ENCODE measurements at places on chromosomes 7 and 10.

GRCh38 chr7:1239803-1240516 lies 7.3 kb downstream of the UNCX start:
- DNase-seq: no peak

GRCh38 chr10:29736366-29737073 lies 101.7 kb upstream of the SVIL start:
- DNase-seq: peak; percentile 69

DNA sequence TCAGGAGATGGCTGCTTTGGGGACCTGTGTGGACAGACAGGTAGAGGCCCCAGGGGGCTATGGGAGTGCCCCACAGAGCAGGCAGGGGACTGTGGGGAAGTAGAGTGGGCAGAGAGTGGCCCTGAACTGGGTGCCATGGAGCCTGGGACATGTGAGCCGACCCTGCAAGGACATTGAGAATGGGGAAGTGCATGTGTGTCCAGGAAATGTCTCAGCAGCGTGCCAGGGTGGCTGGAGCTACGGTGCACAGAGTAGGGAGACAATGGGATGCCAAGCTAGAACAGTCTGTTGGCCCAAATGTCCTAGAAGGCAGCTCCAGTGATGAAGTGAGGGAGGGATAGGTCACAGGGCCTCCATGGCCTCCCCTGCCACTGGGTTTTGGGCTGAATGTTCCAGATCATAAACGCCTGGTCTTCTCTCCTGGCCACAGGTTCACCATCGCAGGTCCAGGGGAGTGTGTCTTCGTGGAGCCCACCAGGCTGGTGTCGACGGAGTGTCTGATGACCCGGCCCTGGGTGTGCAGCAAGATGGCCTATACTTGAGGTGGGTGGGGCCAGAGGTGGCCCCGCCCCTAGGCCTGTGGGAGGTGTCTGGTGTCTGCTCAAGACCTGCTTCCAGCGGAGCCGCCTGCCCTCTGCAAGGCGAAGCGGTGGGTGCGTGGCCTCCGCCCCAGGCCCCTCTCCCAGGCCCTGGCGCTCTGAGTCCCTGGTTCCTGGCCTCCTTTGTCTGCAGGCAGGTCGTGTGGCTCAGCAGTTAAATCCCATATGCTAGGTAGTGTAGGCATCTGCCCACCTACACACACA lies 20.5 kb downstream of the CLEC2L start:
- no peak for DNase-seq

GRCh38 chr7:2711895-2712675 lies 24.1 kb downstream of the AMZ1 start:
- DNase-seq: no peak

DNA sequence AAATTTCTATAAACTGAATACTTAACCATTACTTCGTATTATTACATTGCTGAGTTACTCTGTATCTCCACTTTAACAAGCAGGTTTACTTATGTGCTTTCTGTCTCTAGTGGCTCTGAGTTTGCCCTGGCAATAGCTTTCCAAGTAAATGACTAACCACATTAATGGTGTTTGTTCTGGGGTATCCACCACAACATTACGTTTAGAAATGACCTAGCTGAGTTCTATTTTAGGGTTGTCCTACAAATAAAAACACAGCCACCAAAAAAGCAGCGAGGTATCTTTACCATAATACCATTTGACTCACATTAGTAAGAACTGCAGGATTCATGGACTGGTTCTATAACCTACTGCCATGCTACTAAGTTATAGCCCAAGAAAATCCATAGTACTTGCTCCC lies 83.1 kb downstream of the HIBADH start:
- no peak for DNase-seq

DNA sequence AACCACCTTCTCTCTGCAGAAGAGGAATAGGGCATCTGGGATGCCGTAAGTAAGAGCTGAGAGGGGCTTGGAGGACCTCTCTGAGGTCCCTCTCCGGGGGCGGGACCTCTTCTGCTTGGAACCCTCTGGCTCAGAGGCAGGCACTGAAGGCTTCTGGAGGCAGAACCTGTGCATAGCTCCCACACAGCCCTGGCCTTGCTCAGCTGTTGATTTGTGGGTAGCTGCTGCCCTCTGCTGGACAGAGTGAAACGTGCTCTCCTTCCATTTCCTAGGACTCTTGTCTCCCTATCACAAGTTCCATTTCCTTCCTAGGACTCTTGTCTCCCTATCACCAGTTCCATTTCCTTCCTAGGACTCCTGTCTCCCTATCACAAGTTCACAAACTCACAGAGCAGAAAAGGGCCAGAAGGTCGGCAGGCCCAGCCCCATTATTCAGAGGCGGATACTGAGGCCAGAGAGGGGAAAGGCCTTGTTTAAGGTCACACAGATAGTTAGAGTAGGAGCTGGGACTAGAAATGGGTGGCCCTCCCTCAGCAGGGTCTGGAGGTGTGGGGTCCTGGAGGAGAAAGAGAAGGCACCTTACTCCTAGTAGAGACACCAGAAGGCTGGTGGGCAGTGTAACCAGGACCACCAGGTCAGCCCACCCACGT lies 30.3 kb upstream of the GARS1 start:
- DNase-seq: peak; percentile 73

GRCh38 chr10:106267591-106267990 lies 896.9 kb downstream of the SORCS1 start:
- DNase-seq: no peak

DNA sequence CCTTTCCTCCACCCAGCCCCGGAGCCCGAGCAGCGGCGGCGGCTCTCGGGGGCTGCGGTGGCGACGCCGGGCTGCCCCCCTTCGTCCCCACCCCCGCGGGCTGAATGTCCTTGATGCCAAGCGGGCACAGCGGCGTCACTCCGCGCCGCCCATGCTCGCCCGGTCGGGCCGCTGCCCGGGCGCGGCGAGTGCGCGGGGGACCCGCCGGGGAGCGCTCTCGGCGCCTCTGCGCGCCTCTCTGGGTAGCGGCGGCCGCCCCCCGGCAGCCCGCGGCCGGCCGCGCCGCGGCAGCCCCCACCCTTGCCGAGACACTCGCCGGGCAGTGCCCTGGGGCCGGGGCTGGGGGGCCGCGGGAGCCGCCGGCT lies 433 bp upstream of the PLXNA4 start:
- no peak for DNase-seq

- no peak for DNase-seq
These were observed at the start of gene LHFPL3 for GRCh38 chr7:104328296-104328969. Gene LHFPL3 (plus strand): TSS chr7:104328603.

DNA sequence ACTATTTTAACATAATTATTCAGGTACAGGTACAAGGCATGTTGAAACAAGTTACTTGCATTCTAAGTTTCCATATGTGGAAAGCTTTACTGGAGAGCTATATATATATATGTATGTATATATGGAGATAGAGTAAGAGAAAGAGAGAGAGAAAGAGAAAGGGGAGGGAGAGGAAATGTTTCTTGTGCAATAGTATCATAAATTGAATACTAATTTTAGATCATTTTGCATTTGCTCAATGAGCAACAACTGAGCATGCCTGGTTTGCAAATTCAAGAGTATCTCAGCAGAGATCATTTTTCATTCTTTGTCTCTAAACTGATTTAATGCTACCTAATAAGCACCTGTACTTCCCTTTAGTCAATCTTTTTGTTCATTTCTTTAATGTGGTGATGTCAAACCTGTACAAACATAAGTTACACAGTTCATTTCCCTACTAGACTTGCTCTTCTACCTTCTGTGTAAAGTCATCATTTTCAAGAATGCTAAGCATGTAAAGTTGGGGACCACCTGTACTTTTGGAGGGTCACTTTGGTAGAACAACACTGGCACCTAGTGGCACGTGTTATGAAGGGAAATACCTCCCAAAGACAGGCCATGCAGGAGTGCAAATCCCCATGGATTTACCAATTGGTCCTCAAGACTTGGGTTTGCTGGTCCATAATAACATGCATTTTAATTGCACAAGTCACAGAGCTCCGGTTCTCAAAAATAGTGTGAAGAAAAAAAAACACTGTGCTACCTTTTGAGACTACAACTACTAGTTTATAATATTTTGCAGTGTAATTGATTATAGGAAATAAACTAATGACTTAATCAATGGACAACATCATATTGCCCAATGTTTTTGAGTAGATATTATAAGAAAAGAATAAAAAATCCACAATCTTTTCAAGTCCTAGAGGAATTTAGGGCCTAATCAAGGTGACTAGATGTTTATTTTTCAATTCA lies 431.2 kb upstream of the IGFBP3 start:
- peak; percentile 64 for DNase-seq

DNA sequence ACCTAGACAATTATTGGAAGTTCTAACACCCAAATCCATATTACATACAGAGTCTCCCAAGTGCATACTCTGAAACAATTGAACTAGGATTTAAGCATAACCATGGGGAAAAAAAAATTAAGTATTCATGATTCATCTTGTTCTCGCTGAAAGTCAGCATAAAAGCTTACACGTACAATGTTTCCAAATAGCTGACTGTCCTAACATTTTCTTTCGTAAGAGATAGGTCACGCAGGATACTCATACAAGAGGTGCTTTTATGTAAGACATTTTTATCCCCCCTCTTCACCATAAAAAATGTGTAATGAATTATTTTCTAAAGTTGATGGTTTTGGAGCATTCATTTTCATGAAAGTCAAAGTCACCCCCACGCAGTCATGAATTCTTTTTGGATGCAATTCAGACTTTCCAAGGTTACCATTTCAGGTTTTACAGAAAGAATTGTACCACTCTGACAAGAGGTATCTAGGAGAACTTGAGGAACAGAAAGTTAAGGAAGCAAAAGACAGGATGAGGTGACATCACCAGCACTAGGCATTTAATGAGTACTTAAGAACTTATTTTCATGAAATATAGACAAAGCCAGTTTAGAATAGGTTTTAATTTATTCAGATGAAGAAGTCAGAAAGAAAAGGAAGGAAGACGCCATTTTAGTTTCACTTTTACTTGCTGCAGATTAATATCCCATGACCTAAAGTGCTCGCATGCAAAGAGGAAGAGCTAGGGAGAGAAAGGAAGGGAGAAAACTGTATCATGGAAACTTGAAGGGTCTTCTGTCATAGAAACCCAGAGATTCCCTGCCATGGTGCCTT lies 55.8 kb downstream of the TMEM26 start:
- DNase-seq: no peak

GRCh38 chr7:7251742-7252141 lies 69.4 kb downstream of the C1GALT1 start:
- DNase-seq: no peak

- no peak for DNase-seq
These were observed 122.2 kb downstream of the ANKRD7 start for GRCh38 chr7:118346748-118347147.

- peak; percentile 77 for DNase-seq
These were observed 156.3 kb upstream of the SEMA3C start for GRCh38 chr7:81075150-81075549.

DNA sequence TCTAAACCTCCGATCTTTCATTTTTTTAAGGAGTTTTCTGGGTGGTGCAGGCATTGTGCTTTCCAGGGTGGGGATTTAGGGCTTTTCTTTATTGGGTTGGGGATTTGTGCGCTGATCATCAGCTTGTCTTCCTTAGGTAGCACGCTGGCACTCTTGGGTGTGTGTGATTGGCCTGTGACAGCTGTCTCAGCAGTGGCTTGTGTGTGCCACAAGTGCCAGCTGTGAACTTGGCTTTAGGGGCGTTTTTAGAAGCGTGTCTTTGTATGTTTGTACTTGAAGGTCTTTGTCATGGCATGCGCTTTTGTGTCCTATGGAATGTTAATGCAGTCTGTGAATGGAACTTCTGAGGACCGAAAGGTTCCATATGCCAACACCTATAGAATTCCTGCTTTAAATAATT lies 788 bp downstream of the AKAP9 start:
- peak; percentile 20 for DNase-seq

GRCh38 chr7:84339306-84339705 lies 144.7 kb upstream of the SEMA3A start:
- DNase-seq: no peak

DNA sequence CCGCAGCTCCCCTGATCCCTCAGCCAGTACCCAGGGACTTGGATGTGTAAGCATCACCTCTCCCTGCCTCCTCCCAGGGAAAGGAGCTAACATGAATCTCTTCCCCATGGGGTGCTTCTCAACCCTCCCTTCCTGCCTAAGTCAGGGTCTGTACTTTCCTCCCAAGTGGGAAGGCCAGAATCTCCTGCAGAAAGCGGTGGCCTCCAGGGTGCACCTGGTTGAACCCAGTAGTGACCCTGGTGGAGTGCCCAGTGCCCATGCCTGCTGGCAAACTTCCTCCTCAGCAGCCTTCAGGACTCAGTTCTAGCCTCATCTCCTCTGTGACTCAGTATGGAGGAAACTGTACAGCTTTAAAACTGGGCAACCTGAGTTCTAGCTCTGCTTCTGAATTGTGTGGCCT lies 2.8 kb upstream of the LOXL4 start:
- no peak for DNase-seq

DNA sequence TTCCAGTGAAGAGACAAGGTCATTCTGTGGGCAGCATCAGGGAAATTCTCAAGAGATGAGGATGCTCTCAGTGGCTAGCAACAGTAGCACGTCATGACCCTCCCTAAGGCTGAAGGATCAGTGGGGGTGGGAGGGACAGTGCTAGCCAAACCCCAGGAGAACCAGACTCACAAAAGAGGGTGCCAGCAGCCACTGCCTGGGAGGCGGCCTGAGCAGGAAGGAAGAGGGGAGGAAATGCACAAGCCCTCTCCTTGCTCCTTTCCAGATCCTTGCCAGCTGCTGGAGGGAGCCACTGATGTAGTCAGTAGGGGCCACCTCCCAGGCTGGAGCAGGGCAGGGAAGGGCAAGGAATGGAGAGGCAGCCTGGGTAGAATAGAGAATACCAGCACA lies 302.7 kb downstream of the RPS24 start:
- DNase-seq: no peak

DNA sequence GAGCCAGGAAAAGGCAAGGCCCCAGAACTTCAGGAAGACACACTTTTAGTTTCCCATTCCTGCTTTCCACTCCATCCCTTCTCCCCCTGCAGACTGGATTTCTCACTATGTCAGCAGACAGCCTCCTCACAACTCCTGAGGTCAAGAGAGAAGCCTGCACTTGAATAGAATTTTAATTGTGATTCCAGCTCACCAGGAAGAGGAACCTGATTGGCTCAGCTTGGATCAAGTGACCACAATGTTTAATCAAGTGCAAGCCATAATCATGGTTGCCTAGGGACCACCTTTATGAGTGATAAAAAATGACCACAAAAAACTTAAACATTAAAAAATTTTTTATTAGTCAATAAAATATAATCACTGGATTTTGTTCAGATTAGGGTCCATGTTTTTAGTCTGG lies 244.7 kb upstream of the RHOBTB1 start:
- no peak for DNase-seq

- no peak for DNase-seq
These were observed 18.0 kb upstream of the SEM1 start for GRCh38 chr7:96727534-96728088.

DNA sequence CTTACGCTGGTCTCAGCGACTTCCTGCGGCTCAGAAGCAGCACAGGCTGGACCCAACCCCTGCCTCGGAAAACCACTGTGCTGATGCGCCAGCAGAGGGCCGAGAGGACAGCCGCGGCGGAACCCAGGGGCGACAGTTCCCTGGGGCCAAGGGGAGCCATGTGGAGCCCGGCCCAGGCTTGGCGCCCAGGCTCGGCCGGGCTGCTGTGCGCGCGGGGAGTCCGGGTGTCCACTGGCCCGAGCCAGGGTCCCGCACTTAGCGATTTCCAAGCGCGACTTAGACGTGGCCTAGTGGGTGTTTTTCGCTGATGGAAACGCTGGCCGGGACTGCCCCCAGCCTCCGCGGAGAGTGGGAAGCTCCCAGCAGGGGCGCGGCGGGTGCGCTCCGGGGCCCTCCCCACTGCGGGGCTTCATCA lies 18.6 kb upstream of the ZNF32 start:
- no peak for DNase-seq

- DNase-seq: no peak
These were observed 359.2 kb downstream of the PHF14 start for GRCh38 chr7:11332865-11333228.
